ENCODE measurements at places on chromosomes 11 and 22.

- DNase-seq: no peak
These were observed 40.0 kb downstream of the AHNAK start for GRCh38 chr11:62506413-62507124.

GRCh38 chr11:69703768-69704507, at the start of gene FGF19:
FGF19 (minus strand) TSS chr11:69704022; CDS start chr11:69703876, 146 bp downstream.
- peak; percentile 61 for DNase-seq

- DNase-seq: no peak
These were observed 88.9 kb downstream of the BMAL1 start for GRCh38 chr11:13366266-13367026.

GRCh38 chr11:5737670-5738392, 1.6 kb downstream of the OR56B1 start:
- DNase-seq: no peak

- DNase-seq: no peak
These were observed 80.3 kb downstream of the ALX4 start for GRCh38 chr11:44229624-44230023.

- DNase-seq: no peak
These were observed 21.8 kb upstream of the CSF2RB start for GRCh38 chr22:36891646-36892045.

- peak; percentile 78 for DNase-seq
These were observed 8.7 kb upstream of the LAYN start for GRCh38 chr11:111531687-111532364.

- DNase-seq: peak; percentile 73
These were observed 89.0 kb upstream of the PARVA start for GRCh38 chr11:12288212-12288930.

DNA sequence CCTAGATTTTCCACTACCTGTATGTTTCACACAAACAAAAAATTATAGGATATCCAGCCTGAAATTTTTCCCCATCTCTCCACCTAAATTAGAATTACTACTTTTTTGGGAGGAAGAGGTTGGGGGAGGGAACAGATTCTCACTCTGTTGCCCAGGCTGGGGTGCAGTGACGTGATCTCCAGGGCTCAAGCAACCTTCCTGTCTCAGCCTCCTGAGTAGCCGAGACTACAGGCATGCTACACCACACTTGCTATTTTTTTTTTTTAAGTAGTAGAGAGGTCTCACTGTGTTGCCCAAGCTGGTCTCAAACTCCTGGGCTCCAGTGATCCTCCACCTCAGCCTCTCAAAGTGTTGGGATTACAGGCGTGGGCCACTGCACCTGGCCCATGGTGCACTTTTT, 9.5 kb downstream of the JAML start:
- no peak for DNase-seq

DNA sequence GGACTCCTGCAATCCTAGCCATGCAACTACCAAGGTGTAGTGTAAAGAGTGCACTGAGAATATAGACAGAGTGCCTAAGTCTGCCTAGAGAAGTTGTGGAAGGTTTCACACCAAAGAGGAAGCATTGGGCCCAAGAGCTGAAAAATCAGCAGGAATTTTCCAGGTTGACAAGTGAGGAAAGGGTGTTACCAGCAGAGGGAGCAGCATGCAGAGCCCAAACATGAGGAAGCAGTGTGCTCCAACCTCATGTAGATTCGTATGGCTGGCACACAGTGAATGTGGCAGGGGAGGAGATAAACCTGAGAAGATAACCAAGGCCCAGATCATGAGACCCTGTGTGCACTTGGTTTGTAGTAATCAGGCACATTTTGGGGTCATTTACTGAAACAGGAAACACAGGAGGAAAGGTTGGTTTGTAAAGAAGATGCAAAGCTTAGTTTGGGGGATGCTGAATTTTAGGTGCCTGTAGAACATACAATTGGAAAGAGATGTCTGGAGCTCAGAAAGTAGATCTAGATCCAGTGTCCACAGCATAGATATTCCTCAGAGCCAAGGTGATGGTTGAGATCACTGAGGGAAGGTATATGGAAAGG, 1.7 kb downstream of the HPX start:
- DNase-seq: peak; percentile 67

DNA sequence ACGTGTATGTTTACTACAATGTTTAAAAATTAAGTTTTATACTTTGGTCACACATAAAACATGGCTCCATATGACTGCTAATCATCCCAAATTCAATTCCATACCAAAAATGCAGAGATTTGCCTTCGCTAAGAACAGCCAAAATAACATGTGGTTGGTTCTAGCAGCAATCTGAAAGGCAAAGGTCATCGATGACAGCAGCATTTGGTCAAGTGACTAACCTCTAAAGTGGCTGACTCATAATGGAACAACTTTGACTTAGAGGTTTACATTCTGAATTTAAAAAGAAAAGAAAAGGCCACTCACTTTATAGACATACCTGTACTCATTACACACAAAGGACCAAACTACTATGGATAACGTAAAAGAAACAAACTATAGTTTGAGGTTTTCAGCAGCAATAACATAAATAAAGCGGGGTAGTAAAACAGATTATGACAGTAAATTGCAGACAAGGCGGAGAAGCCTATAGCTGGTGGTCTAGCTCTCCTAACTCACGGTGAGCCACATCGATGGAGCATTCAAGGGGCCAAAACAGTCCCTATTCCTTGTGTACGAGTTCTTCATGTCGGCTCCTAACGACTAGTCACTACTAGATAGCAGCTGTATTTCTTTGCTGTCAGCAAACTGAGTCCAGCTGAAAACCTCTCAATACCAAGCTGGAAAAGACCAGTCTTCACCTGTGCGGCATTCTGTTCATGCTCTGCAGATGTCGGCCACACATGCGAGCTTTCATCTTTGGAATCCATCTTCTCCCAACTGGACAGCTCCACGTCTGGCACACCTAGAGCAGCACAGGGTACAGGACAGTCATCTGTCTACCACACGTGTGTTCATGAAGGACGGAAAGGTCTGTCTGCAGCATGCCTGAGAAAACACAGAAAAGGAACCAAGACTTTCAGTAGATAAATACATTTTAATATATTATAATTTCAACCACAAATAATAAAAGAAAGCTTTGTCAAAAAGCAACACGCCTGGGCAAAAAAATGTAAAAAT, 42.1 kb downstream of the PRDM10 start:
- DNase-seq: no peak
